Stimulated activated CD4-positive, alpha-beta T cell treated with anti-CD3 and anti-CD28 coated beads, Interleukin-4, amount 100 ng/mL, for 4 hours (primary cell): ENCODE measurements at places on chromosomes 12 and 14.

- DNase-seq, result no peak
Measured at GRCh38 chr14:88364710-88365413, 20.6 kb upstream of the SPATA7 start.

- DNase-seq, result no peak
Measured at GRCh38 chr12:38850461-38850860, 54.9 kb downstream of the CPNE8 start.

DNA sequence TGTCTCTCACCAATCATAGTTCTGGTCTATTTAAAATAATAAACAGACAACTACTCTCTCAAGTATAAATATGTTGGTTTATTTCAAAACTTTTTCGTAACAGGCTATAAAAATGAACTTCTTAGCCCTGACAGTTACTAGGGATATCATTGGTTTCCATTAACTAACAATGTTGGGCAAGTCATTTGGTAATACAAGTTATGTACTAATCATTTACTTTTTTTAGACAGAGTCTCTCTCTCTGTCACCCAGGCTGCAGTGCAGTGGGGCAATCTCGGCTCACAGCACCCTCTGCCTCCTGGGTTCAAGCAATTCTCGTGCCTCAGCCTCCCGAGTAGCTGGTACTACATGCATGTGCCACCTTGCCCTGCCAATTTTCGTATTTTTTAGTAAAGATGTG lies 14.6 kb upstream of the KANSL2 start:
- no peak for DNase-seq

GRCh38 chr12:124746649-124747425 lies 116.8 kb downstream of the SCARB1 start:
- DNase-seq, result no peak

- DNase-seq, result no peak
Measured at GRCh38 chr12:50276912-50277671, 6.2 kb downstream of the LIMA1 start.

- no peak for DNase-seq
Measured at GRCh38 chr12:83769151-83769550, 1082.4 kb downstream of the TMTC2 start.

DNA sequence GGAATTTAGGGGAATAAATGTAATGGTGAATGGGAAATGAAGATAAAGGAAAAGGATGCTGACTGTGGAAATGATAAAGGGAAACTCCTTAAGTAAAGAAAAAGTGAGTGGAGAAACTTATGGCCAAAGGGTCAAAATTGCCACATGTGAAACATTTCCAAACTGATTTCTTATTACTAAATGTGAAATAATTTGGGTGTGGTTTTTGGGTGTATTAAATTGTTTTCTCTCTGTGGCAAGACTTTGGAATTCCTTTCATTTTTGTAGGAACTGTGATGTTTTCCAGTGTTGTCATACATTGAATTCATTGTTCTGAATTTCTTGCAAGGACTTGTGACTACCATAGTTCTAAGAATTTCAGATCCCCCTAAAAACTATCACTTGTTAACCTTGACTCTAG lies 1891.5 kb upstream of the SEL1L start:
- no peak for DNase-seq

GRCh38 chr12:124577986-124578385 lies 10.6 kb upstream of the NCOR2 start:
- no peak for DNase-seq

- no peak for DNase-seq
Measured at GRCh38 chr12:55984861-55985260, 11.0 kb downstream of the RAB5B start.

DNA sequence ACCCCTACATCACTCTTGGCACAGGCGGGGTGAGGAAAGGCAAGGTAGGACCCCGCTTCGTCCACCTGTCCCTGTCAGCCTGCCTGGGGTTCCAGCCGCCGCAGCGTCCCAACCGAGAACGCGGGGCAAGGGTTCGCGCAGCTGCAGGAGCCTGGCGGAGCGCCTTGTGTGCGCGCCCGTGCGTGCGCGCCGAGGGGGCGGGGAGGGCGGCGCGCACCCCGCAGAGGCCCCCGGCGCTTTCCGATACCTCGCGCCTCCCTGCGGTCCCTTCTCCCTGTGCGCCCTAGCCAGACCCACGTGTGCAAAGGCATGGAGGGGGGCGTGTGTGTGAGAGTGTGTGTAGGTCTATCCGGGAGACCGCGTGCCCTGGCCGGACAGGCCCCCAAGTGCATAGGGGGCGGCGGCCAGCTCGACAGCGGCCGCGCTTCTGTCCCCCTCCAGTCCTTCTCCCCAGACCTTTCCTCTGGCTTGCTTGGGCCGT lies 122.4 kb downstream of the TSPAN9 start:
- DNase-seq, result no peak

- no peak for DNase-seq
Measured at GRCh38 chr12:12563290-12563928, 746 bp upstream of the DUSP16 start.

- no peak for DNase-seq
Measured at GRCh38 chr14:104664107-104664506, 25.3 kb upstream of the INF2 start.

DNA sequence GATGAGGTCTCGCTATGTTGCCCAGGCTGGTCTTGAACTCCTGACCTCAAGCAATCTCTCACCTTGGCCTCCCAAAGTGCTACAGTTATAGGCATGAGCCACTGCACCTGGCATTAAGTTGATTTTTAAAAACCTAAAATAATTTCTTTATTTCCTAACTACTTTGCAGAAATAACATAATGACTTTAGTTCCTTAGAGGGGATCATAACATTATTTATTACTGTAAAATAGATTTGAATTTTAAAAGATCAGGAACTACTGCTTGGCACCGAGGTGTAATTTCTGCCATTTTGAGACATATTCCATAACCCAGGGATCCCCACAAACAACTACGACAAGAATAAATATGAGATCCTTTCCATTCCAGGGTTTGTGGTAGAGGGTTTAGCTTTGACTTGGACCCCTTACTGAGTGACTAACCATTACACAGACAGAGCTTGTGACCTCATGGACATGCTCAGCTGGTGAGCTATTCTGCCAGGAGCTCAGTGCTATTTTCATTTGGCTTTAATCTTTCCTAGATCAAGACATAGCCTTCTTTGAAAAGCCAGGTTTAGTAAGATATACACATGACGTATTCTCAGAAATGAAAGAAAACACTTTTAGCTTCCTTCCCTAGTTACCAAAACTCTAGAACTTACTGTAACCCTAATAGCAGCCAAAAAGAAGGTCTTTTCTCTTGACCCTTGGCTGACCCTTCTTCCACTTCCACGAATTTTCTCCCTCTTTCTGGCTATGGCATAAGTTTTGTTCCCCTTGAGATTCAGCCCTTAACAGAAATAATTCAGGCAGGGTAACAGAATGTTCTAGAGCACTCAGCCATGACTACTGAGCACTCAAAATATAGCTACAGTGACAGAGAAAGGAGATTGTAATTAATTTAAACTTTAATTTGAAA lies 75.1 kb upstream of the NUDT4 start:
- no peak for DNase-seq

DNA sequence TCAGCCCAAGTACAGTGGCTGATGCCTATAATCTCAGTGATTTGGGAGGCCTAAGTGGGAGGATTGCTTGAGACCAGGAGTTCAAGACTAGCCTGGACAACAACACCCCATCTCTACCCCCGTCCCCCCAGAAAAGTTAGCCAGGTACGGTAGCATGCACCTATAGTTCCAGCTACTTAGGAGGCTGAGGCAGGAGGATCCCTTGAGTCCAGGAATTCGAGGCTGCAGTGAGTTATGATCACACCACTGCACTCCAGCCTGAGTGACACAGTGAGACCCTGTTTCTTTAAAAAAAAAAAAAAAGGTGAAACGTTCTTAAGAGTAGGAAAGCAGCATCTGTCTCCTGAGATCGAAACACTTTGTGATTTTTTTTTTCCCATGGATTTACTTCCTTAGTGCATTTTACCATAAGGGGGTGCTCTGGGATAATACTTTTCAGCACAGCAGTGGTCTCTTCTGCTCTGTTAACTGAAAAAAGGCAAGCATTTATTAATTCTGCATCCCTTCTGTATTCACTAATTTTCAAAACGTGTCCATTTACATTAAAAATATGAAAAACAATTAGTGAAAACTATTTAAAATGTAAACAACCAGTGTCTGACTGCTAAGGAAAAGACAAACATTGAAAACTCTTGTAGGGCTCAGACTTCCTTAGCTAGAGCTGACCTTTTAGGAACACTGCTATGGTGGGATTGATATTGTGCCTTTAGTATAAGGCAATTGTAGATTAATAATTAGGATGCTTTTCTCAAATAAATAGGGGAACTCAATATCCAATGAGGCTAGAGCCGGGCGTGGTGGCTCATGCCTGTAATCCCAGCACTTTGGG lies 31.2 kb upstream of the USP44 start:
- DNase-seq, result no peak

- DNase-seq, result no peak
Measured at GRCh38 chr12:80262346-80262745, 163.0 kb downstream of the OTOGL start.

GRCh38 chr14:96143906-96144305 lies 60.7 kb upstream of the BDKRB2 start:
- no peak for DNase-seq

DNA sequence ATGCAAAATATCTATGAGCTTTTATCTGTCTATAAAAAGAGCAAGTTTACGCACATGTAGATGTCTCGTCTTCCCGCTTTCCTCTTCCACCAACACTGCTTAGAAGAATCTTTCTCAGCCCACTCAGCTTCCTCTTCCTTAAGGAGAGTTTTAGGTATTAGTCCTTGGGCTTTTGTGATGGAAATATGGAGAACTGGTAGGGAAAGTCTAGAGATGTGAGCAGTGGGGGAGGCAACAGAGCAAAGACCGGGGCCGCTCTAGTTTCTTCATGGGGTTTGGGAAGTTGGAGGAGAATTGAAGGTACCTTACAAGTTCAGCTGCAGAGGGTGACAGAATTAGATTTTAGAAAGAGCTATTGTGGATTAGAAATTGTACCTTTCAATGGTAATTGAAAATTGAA lies 56.3 kb upstream of the CPNE8 start:
- no peak for DNase-seq

GRCh38 chr14:59863806-59864525 lies 6.6 kb downstream of the RTN1 start:
- no peak for DNase-seq

DNA sequence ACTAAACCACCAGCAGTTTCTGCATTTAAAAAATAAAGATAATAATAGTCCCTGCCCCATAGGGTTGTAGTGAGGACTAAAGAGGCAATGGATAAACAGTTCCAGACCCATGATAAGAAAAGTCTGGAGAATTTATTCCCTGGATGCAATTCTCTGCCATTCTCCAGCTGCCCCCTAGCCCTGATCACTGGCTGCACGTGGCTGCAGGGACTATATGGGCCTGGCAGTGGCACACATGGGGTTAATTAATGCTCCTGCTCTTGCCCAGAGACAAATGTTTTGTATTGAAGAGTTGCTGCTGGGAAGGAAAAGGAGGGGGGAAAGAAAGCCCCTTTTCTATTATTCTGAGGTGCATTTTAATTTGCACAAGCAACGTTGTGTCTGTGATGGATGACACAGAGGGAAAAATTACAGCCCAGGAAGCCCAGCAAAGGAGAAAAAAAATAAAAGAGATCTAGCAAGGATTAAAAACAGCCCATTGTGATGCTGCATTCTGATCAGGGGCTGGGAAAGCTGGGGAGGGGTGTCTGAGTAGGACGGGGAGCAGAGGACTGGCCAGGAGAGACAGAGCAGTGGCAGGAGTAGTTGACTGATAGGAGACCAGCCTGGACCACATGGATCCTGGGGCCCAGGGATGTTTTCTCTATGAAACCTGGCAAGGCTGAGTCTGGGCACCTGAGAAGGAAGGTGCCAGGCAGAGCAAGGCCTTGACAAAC lies 149.3 kb downstream of the ESRRB start:
- DNase-seq, result no peak

- no peak for DNase-seq
Measured at GRCh38 chr12:131634037-131634436, 76.9 kb upstream of the SFSWAP start.

GRCh38 chr12:92898755-92899154 lies 30.3 kb downstream of the EEA1 start:
- no peak for DNase-seq
